ENCODE measurements at places on chromosomes 16 and 17.
A peak's percentile ranks its signal among the peaks of the same experiment; 100 is the strongest.

- no peak for DNase-seq
These were observed 60.9 kb downstream of the IRX5 start for GRCh38 chr16:54991525-54991924.

DNA sequence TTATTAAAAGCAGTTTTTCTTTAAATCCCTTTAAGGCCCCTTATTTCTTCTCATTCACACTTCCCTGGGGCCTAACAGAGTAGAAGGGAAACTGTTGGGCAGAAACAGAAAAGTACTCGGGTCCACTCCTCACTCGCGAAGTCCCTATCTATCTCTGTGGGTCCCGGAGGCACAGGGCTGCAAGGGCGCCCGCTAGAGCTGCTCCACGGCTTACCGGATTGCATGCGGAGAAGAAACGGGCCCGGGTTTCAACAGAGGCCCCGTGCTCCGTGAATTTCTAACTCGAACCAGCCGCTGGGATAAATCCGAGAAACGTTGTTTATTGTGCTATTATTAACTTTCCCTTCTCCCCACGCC lies 4.3 kb downstream of the CBLN1 start:
- DNase-seq, result no peak

- DNase-seq, result no peak
These were observed 732 bp downstream of the CBLN1 start for GRCh38 chr16:49280841-49281371.

- DNase-seq, result no peak
These were observed 108.2 kb upstream of the IRX5 start for GRCh38 chr16:54822492-54822891.

GRCh38 chr16:66691234-66691633 lies 5.3 kb downstream of the CMTM4 start:
- no peak for DNase-seq

DNA sequence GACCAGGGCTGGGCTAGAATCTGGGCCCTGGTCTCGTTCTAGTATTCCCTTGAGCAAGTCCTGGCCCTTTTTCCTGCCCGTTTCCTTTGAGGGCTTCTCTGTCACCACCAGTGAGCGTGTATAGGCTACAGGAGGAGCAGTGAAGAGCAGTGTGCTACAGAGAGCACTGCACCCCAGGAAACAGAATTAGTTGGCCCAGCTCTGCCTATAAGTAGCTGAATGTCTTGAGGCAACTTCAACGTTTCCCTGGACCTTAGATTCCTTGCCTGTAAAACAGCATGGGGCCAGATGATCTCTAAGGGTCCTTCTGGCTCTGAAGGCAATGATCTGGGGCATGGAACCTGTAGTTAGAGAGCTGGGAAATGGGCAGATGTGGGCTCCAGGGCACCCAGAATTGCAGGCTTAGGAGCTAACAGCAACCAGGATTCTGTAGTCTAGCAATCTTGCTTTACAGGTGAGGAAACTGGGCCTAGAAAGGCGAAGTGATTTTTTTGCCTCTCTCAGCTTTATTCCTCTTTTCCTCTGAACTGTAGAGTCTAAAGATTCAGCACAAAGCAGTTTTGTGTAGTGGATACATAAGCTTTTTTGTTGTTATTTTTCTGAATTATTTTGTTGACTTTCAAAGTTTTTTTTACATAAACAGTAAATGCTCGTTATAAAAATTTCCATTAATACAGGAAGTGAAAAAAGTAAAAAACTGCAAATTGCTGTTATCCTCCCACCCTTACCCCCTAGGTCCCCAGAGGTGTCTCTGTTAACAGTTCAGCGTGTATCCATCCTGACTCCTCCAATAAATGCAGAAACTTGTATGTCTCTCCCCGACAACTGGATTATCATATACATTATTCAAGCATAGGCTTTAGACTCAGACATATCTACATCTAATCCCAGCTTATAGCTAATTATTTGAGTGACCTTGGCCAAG lies 1.7 kb upstream of the MYL4 start:
- no peak for DNase-seq

DNA sequence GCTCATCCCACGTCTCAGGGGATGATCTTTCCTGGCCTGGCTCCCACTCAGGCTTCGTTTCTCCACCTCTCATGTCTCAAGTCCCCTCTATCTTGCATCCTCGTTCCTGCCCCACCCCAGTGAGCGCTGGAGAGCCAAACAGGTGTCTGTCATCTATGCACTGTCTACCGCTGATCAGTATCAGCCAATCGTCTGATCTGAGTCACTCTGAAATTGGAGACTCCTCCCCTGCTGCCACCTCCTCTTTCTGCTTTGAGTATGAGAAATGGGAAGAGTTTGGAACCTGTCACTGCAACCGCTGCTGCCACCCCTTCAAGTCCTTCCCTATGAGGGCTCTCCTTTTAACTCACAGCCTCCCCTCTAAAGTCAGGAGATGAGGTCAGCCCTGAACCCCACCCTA lies 28.0 kb downstream of the FZD2 start:
- DNase-seq, result no peak

DNA sequence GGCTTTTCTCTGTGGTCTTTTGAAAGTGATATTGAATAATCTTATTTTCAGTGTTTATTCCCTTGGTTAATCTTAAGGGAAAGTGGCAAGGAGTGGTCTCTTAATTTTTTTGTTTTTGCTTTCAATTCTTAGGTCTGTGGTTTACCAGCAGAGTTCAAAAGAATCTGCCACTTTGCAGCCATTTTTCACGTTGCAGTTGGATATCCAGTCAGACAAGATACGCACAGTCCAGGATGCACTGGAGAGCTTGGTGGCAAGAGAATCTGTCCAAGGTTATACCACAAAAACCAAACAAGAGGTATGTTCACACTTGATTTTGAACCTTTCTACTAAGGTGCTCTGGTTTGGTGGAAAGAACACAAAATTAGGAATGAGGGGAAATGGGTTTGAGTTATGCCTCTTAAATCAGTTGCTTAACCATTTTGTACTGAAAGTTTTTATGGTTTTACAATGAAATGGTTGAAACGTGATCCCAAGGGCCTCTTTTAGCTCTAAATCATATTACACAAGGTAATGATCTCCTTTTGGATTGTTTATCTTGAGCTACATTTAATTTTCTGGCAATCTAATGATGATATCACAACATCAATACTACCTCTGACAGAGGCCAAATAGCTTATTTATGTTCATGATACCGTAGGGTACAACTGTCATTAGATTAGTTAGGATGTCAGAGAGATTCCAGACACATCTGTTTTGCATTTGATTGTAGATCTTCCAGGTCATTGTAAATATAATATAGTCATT lies 51.6 kb upstream of the CRISPLD2 start:
- DNase-seq, result no peak

GRCh38 chr16:80300876-80301275 lies 239.9 kb upstream of the DYNLRB2 start:
- DNase-seq, result no peak

DNA sequence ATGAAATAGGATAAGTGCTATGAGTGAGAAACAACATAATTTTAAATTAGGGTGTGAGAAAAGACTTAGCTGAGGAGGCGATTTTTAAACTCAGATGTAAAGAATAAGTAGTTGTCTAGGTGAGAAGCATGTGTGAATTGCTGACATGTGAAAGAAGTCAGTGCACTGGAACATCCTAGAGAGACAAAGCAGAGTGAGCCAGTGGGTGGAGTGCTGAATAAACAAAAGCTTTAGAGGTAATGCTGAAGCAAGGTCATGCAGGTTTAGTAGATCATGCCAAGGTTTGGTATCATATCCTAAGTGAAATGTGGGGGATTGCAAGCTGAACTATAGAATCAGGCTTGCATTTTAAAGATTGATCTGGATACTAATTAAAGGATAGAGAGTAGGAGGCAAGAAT lies 89.4 kb downstream of the KIF2B start:
- DNase-seq, result no peak

DNA sequence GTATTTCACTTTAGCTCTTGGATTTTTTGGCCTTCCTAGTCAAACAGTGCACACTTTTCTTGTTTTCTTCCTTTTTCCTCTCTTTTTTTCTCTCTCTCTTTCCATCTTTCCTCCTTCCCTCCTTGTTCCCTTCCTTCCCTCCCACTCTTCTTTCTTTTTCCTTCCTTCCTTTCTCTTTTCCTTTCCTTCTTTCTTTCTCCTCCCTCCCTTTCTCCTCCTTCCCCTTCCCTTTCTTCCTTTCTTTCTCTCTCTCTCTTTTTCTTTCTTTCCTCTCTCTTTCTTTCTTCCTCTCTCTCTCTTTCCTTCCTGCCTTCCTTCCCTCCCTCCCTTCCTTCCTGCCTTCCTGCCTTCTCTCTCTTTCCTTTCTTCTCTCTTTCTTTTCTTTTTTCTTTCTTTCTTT lies 181.6 kb upstream of the ELAC2 start:
- no peak for DNase-seq

GRCh38 chr17:19578545-19578944 lies 44.9 kb downstream of the SLC47A1 start:
- DNase-seq, result peak; percentile 20

- DNase-seq, result no peak
These were observed 3.6 kb downstream of the CLUH start for GRCh38 chr17:2707721-2708584.

- DNase-seq, result no peak
These were observed 9.5 kb downstream of the MRPL27 start for GRCh38 chr17:50363217-50364060.
